OCI-M1 (cell line): ENCODE measurements at places on chromosomes 1 and 21.

GRCh38 chr1:193437785-193438184, 251.4 kb upstream of the B3GALT2 start:
- DNase-seq: no peak

GRCh38 chr1:50417946-50418599, 5.2 kb downstream of the DMRTA2 start:
- DNase-seq: no peak

GRCh38 chr1:196438329-196438728, 169.9 kb downstream of the KCNT2 start:
- peak; percentile 61 for DNase-seq

DNA sequence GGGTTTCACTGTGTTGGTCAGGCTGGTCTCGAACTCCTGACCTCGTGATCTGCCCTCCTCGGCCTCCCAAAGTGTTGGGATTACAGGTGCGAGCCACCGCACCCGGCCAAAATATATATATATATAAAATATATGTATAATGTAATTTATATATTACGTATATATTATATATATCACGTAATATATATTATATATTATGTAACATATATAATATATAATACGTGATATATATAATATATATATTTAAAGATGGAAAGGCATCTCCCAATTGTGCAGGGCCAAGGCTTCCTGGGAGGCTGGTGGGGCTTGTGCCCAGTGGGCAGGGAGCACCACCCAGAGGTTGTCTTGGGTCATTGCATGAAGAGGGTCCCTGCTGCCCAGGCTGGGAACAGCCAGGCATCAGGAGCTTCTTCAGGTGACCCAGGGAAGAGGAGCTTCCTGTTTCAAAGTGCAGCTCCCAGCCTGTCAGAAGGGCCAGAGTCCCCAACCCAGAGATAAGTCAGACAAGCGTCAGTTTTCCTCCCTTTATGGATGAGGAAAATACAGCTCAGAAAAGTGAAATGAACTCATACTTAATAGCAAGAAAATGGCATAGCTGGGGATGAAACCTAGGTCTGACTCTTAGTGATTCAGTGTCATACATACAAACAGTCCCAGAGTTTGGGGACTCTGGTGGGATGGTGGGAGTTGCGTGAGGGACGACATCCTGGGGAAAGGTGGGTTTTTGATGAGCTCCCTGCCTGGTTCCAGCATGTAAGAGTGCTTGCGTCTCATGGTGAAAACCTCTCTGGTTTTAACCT, 12.0 kb downstream of the UBE2Q1 start:
- peak; percentile 86 for DNase-seq

DNA sequence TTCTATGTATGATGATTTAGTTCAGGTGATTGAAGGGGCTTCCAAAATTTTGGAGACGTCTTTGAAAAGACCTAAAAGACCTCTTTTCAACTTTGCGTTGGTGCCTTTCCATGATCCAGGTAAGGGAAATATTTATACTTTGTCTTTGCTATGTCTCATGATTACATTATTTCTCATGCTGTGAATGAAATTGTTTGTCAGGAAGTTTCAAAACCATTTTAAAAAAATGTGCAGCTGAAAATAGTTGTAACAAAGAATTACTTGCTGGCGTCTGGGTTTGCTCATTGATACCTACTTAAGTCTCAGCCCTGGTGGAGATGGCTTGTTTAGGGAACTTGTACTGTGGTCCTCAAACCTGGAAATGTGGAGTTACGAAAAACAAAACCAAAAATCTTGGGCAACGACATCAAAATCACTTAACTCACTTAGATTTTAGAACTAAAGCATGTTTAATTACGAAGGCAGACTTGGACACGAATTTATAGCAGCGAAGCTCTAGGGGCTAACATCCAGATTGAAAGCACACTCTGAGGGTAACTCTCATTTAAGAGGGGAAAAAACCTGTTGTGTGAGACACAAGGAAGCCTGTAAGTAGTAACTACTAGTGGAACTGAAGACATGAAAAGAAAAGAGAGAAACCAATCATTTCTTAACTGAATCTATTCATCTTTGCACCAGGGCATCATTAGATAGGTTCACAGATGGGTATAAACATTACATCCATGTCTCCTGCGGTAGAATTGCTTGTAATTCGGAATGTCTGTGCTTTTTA, 924 bp downstream of the HMCN1 start:
- DNase-seq: peak; percentile 43

GRCh38 chr1:72986591-72987290, 704.4 kb upstream of the NEGR1 start:
- DNase-seq: no peak

DNA sequence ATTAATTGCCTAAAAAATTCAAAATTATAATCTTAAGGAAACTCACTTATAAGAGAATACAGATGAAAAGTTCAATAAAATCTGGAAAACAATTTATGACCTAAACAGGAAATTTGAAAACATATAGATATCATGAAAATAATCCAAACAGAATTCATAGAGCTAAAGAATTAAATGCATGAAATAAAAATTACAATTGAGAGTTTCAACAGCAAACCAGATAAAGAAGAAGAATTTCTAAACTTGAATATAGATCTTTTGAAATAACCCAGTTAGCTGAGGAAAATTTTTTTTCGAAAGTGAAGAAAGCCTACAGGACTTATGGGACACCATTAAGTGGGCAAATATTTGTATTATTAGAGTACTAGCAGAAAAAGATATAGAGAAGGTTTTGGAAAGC, 6.7 kb downstream of the FCRL1 start:
- DNase-seq: no peak

DNA sequence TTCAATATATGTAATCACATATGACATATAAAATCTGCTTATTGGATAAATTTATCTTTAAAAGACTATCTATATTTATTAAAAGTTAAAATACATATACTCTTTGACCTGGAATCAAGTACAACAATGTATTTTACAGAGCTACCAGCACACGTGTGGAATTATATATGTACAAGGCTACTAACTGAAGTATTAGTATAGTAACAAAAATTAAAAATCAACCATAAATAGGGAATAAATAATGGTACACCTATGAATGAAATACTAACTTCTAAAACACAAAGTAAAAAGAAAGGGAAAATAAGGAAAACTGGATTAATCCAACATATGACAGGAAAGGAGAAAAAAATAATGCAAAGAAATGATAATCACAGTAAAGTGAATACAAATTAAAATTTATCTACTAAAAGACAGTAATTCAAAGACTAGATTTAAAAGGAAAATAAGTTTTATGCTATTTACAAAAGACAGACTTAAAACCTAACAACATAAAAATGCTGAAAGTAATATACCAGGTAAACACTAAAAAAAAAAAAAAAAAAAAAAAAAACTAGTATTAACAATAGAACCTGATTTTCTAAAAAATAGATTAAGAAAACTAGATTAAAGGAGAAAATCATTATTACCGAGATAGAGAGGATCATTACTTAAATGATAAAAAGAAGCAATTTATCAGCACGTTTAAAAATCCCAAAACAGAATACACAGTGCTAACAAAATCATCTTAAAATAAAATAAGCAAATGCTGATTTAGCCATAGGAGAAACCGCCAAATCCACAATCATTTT, 27.9 kb downstream of the MRPL39 start:
- DNase-seq: no peak

DNA sequence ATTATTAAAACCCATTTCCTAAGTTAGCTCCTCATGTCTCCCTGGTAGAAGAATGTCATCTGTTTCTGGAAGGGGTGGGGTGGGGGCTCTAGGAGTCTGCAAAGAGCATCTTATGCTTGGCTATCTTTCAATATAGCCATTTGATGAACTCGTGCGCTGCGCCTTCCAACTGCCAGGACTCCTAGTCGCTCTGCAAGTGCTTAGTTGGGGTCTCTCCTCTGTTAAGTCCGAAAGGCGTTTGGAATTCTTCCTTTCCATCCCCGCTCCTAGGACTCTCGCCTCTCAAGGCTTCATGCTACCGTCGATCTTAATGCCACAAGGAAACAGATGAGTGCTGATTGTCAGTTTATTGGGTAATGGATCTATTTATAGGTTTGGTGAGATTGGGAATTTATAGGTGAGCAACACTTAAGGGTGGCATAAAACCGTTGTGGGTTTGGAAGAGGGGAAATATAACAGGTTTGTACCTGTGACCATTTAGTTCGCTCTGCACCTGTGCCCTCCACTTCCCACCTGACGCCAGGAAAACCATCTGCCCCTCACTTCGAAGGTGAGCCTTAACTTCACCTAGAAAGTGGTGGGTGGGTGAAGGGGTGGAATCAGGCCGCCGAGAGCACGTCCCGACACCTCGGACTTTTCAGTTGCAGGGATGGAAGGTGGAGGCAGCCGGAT, 1.1 kb downstream of the KCNH1 start:
- no peak for DNase-seq

GRCh38 chr1:187471555-187471954, 642.8 kb downstream of the PLA2G4A start:
- DNase-seq: no peak

DNA sequence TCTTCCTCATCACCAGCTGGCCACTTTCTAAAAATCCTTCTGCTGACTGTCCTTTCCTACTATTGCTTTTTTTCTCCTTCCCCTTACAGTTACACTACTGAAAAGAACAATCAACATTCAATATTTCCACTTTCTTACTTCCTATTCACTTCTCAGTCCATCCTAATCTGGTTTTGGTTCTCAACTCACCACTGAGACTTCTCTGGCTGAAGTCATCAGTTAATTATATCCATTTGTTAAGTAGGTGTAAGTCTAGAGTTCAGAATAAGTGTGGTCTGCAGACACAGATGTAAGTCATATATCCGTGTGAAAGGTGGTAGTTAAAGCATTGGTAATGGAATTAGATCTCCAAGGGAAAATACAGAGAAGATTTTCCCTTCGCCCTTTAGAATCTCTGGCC, 21.4 kb downstream of the PEA15 start:
- DNase-seq: no peak

GRCh38 chr1:66599346-66599745, 65.4 kb downstream of the SGIP1 start:
- DNase-seq: no peak

DNA sequence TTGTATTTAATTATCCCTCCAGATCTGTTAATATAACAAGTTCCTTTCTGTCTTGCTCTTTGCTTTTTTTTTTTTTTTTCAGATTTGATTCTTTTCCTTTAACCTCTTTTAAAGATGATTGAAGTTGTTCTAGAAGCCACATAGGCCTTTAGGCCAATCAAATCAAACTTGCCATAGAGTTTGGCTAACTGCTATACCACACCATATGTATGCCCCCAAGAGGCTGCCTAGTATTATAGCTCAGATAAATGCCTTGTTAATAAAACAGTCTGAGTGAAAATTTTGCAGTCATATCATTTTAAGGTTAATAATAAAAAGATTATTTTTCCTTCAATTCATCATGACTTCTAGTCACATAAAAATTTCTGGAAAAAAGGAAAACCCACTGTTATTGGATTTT, 696.0 kb upstream of the CHRM3 start:
- peak; percentile 12 for DNase-seq

- no peak for DNase-seq
These were observed 60.6 kb downstream of the MEGF6 start for GRCh38 chr1:3550511-3551289.

GRCh38 chr1:201229095-201229494, 38.5 kb downstream of the IGFN1 start:
- DNase-seq: no peak
